NCI-H146 (cell line): ENCODE measurements at places on chromosomes 7 and 10.

DNA sequence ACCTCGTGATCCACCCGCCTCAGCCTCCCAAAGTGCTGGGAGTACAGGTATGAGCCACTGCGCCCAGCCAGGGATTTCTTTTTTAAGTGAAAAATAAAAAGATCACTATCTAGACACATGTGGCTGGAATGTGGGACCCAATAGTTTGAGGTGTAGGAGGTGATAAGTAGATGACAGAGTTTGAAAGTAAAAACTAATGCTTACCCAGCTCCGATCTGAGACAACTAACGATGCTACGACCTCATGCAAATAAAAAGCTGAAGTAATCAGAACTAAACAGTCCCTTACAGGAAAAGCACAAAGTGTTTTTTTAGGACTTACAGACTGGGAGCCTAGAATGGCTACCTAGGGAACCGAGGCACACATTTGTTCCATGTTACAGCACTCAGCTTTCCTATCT, 23.0 kb downstream of the PCGF6 start:
- DNase-seq: no peak

GRCh38 chr10:70699063-70699658, 26.9 kb downstream of the ADAMTS14 start:
- no peak for DNase-seq

- DNase-seq: no peak
Observed at GRCh38 chr10:52249850-52250395, 64.2 kb upstream of the DKK1 start.

- DNase-seq: no peak
Observed at GRCh38 chr7:41921453-41921981, 218.6 kb upstream of the INHBA start.

GRCh38 chr7:50852901-50853300, 70.2 kb upstream of the GRB10 start:
- no peak for DNase-seq

DNA sequence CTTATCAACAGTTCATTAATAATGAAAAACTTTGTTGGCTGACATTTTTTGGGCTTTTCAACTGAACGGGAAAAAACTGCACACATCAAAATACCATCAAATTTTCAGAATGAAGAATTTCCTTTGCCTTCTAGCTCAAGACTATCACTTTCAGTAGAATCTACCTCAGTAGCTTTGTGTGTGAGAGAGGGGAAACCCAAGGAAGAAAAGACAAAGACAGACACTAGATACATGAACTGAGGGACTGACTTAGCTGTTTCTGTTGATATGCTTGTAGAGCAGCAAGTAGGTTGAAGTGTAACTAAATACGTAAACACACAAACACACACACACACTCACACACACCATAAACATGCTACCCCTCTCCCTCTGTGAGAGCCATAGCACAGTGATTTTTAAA, 257.1 kb downstream of the CDK14 start:
- DNase-seq: no peak

GRCh38 chr10:108454224-108454623, 1289.7 kb upstream of the SORCS1 start:
- no peak for DNase-seq

DNA sequence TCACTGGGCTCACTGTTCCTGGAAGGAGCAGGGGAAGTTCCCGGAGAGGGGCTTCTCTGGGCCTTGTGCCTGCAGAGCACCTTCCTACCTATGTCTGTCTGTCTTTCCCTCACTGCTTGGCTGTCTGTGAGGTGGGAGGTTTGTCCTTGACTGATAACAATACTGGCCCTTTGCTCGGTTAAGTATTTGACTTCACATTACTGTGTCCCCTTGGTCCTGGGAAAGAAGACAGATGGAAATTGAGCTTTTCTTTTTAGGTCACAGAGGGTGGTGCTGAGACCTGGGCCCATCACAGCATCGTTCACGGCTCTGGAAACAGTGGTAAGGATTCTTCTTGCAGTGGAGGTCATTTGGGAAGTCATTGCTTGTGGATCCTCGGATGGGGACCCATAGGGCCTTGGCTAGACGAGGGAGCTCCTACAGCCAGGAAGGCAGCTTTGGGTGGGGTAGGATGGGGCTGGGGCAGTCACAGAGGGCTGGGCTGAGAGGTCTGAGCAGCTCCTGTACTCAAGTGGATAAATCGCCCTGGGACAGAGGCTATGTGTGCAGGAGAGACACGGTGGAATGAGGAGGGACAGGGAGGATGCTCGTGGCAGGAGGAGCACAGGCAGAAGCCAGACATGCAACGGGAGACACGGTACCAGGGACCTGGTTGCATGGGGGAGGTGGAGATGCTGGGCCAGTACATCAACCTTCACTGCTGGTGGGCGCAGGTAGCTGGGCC, 450.2 kb downstream of the PLXNA4 start:
- DNase-seq: no peak

DNA sequence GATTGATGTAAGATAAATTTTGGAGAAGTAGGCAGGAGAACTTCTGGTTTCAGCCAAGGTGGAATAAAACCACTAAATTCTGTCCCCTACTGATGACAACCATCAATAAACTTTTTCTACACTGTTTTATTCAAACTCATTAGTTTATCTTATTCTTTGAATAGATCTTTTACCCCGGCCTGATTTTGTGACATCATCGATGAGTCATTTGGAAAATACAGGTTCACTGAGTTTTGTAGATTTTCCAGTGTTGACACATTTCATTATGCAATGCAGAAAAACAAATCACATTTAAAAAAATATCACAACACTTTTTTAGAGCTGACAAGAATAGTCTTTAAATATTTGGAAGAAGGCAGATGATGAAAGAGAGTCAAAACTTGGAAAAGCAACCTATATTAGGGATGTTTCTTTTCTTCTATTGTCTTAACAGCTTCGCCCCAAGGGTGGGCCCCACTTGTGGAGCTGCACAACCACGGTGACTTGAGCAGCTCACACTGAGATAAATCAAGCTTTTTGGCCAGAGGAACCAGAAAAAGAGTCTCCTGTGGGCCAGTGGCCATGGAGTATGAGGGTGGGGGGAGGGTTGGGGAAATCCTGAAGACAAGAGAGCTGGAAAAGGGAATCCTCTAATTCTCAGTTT, 112.8 kb downstream of the PTEN start:
- no peak for DNase-seq

DNA sequence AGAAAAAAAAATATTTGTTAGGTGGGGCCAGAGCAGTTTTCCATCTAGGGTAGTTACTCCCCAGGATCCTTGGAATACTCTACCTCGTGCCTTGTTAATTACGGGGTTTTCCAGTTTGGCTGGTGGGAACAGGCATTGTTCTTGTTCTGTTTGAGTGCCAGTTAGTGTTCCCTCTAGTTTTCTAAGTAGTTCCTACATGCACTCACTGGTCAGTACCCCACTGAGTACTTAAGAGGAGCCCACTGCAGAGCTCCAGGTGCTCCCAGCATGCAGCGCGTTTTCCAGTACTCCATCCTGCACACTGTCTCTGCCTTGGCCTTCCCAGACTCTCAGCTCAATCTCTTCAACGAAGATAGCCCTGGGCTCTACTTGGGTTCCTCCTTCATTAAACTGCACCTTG, 58.0 kb downstream of the AHCYL2 start:
- DNase-seq: peak; percentile 29

GRCh38 chr10:118701529-118702323, 53.0 kb downstream of the CACUL1 start:
- no peak for DNase-seq

DNA sequence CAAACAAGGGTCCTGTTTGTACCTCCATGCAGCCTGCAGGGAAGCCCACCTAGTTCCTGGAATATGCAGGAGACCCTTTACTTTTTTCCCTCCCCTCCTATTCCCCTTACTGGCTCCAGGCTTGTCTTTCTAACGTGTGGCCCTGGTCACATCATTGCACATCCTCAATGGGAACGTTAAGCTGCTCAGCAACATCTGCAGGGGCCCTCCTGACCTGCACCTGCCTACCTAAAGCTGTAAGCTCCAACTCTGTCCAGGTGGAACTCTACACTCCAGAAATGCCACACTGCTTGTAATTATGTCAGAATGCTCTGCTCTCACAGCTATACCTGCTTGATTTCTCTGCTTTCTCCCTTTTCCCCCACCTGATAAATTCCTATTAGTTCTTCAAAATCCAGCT, 72.1 kb downstream of the ARMC3 start:
- DNase-seq: peak; percentile 10

- no peak for DNase-seq
Observed at GRCh38 chr7:124460056-124460450, 305.5 kb downstream of the GPR37 start.

- no peak for DNase-seq
Observed at GRCh38 chr10:13338390-13339110, 9.5 kb downstream of the SEPHS1 start.

DNA sequence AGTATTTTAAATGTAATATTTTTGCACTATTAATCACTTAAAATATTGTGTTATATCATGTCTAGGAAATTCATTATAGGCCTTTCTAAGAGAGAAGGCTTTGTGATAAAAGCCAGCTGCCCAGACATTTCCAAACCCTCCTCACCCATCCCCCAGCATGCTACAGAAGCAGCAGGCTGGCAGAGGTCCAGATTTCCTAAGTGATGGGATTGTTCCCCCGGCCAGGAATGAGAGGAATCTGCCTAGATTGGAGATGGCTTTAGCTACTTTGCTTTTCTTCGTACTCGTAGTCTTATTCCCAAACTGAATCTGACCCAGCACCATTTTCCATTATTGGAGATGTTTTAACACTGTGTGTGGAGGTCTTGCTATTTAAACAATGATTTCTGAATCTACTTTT, 29.4 kb downstream of the CDK14 start:
- DNase-seq: peak; percentile 39

- no peak for DNase-seq
Observed at GRCh38 chr10:113929522-113929921, 75.1 kb downstream of the NHLRC2 start.

GRCh38 chr7:84912993-84913635, 273.7 kb downstream of the SEMA3D start:
- DNase-seq: no peak

DNA sequence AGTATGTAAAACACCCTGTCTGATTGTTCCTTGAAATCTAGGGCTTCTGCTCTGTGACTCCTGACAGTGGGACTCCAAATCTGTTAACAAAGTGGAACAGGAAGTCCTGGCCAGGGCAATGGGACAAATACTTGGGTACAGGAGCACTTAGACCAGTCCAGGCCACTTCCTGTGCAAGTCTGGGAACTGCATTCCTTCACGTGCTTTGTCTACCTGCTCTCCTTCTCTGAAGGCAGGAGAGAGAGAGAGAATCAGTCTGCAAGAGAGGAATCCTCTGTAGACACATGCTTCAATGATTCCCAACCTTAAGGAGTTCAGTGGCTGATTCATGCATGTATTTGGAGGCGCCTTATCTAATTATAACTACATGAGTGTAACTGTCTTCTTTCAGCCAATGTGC, 530.2 kb downstream of the GATA3 start:
- DNase-seq: no peak

DNA sequence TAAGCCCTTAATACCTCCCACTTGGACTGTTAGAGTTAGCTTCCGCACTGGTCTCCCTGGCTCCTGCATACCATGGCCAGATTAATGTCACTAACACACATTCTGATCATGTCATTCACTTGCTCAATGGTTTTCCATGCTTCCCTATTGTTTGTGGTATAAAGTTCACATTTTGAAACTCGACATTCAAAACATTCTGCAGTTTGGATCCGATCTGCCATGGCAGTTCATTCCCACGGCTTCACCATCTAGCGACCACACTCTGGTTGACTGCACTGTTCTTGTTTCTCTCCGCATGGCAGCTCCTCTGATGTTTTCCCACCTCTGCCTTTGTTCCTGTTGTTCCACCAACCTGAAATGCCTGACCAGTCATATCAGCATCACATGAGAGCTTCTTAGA, 87.4 kb upstream of the WAC start:
- no peak for DNase-seq

GRCh38 chr10:52609071-52609470, 163.5 kb downstream of the MBL2 start:
- no peak for DNase-seq

DNA sequence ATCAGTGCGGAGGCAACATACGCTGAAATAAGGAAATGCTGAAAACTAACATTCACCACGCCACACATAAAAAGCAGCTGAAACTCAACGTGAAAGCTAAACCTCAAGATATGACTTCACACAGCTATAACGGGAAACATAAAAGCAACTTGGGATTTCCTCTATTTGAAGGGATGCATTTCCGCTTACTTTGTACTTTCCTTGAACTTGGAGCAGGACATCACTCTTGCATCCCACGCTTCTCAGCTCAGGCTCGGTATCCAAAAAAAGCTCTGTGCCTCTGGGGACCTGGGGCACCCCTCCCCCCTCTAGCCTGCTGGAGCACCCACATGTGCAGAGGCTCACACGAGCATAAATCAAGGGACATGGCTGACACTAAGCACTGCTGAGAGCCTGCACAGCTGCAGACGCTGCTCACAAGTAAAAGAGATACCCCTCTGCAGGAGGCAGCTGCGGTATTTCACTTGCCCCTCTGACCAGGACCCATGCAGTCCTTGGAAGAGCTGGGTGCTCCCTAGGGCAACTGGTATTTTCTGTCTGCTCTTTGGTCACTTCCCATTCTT, 34.2 kb downstream of the PARD3 start:
- DNase-seq: no peak

DNA sequence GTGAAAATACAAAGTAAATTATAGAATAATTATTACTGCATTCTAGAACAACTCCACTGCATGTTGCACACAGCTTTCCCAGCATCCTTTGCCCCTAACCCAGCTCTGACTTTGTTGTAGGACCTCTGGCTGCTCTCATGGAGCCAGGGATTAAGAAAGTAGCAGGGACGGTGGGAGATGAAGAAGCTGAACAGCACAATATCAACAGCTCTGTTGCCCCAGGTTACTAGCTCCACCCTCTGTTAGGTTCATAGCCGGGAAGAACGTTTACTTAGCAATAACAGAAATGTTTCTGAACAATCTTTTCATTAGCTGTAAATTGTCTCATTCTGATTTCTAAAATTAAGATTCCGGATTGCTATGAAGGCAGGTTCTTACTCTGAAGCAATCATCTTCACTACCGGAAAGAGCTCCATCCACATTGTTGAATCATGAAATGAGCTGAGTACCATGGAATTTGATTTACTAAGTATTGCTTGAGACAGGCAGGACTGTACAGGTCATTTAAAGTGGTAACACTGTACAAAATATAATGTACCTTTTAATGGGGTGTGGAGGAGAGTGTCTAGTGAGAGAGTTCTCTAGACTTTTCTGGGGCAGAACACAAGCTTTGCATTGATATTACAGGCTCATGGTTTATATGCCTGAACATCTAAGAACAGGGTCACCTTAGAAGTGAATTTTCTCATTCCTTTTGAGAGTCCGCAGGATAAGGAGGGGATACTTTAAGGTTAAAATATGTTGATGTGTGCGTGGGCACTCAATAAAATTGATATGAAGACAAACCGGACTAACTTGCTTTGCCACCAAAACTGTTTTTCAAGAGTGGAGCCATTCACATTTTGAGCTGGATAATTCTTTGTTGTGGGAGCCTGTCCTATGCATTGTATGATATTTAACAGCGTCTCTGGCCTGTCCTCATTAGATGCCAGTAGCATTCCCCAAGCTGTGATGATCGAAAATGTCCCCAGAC, 20.8 kb upstream of the RAB18 start:
- DNase-seq: no peak

DNA sequence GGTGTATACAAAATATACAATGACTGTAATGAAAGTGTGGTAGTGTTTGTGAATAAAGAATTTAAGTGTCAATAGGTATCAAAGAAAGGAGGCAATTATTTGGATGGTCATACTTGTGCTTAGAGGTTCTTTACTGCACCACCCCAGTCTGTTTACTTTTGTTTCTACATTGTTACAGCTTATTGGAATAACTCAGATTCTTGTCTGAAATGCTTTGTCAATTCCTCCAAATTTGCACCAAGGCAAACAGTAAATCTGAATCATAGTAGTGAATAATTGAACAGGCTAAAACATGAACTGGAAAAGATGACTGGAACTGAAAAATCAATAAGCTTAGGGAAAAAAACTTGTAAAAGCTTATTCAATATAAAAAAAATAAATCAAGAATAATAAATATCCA, 319.2 kb downstream of the EXOC4 start:
- no peak for DNase-seq
